ENCODE measurements at places on chromosomes 4 and X.

DNA sequence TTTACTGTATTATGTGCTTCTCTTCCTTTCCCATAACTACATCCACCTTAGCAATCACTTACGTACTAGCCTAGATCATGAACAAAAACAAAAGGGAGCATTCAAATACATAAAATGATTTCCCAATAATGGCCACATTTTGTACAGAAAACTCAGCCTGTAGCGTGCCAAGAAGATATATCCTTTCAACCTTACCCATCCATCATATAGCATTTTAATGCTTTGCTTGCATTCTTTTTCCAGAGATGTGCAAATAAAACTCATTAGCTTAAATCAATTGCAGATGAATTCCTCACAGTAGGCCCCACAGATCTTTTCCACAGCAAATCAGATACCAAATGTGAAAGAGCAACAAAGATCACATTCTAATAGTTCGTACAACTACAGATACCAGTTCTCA lies 20.8 kb downstream of the GRSF1 start:
- no peak for DNase-seq

GRCh38 chr4:28179126-28179525 lies 1318.5 kb downstream of the STIM2 start:
- no peak for DNase-seq

GRCh38 chr4:101355246-101355645 lies 7.9 kb upstream of the PPP3CA start:
- no peak for DNase-seq

GRCh38 chrX:99398545-99398944 lies 1011.5 kb downstream of the PCDH19 start:
- DNase-seq = no peak

- DNase-seq = no peak
Measured at GRCh38 chr4:162116095-162116779, 47.6 kb downstream of the FSTL5 start.

DNA sequence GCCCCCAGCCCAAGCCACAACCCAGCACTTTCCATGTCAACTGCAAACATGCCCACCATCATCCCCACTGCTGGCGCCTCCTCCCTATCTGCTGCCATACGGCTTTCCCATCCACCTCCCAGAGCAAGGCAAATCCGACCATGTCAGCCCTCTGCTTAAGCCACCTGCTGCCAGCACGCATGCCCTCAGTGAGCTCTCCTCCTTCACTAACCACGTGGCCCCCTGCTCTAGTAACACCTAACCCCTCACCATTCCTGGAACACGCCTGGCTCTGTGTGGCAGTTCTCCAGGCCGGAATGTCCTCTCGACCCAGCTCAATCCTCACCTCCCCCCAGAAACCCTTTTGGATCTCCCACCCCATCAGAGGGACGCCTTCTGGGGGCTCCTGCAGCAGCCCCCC lies 17.4 kb downstream of the BCAP31 start:
- DNase-seq = no peak

- no peak for DNase-seq
Measured at GRCh38 chr4:70577220-70577927, 14.7 kb upstream of the AMBN start.

DNA sequence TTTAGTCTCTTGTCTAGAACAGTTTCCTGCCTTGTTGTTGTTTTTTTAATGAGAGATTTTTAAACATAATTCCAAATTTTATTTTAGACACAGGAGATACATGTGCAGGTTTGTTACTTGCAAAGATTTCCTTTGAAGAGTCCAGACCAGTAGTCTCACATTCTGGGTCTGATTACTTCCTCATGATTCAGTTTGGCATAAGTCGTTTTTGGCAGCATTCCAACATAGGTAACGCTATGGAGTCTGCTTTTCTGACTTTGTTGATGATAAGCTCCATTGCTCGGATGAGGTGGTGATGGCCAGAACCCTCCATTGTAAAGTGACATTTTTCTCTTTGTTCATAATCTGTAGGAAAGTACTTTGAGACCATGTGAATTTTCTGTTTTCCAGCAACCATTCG lies 74.7 kb downstream of the CLCN4 start:
- no peak for DNase-seq

DNA sequence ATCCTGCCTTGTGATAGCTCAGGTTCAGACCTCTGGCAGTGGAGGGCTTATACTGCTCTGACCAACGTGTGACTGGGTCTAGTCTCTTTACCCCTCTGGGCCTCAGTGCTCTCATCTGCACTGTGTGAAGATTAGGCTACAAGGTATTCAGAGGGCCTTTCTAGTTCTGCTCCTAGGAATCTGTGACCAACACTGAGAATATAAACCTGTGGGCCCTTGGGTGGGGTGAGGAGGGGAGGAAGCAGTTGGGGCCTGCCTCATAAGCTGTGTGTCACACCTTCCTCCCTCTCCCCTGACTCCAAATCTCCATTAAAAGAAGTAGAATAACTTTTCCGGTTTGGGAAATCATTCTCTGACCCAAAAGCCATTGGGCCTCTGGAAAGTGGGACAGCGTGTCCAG lies 66.3 kb upstream of the MSN start:
- no peak for DNase-seq

DNA sequence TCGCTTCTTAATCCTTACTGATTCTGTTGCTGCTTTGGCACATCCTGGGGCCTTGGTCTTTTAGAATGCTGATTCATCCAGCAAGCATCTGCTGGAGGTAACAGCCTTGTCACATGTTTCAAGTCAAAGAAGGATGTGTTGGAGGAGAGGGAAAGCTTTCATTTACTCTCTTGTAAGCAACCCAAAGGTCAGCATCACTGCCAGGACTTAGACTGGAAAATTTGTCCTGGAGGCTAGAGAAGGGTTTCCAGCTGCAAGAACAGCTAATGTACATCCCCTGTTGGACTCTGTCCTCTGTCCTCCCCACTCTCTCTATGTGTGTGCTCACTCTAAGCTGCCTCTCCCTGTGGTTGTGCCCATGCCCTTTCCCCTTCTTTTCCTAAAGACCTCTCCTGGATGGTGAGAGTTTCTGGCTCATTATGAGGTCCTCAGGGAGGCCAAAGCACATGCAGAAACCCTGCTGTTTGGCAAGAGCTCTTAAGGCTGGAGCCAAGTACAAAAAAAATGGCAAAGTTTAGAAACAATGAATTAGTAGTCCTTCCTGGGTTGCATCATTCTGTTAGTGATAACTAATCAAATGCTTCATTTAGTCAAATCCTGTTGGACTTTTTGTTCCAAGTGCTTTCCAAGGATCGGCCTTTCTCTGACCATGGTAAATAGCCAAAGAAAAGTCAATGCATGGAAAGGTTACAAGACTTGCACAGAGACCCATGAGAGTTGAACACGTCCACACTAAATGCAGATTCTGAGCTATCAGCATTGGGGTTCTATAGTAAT lies 13.4 kb upstream of the SRPX start:
- no peak for DNase-seq

DNA sequence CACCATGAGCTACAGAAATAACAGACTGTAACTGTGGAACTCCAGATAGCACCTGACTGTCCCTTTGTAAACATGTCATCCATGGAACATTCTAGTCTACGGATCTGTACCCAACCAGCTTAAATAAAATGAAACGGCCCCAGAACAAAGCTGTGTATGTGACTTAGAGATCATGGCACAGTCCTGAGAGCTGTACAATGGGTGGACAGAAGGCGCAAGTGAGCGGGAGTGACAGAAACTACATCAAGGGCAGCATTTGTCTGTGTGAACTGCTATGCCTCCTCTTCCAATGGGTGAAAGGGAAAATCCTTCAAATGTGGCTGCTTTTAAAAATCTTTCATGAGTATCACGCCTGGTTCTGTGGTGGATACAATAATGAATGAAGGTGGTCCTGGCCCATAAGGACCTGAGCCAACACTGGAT lies 72.5 kb downstream of the FAT1 start:
- no peak for DNase-seq

DNA sequence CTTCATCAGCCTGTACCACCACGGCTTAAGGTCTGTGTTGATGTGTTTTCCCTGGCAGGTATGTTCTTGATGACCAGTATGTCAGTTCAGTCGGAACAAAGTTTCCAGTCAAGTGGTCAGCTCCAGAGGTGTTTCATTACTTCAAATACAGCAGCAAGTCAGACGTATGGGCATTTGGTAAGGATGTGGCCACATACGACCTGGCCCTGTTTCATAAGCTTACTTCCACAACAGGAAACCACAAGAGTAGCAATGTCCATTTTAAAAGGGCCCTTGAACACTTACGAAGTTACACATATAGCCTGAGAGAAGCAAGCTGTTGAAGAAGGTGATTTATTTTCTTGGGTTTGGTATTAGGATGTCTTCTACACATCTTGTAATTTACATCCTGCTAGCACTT lies 46.1 kb downstream of the BMX start:
- no peak for DNase-seq

- no peak for DNase-seq
Measured at GRCh38 chr4:117898496-117898895, 135.8 kb upstream of the NDST3 start.

GRCh38 chrX:155893521-155893920 lies 12.4 kb downstream of the VAMP7 start:
- no peak for DNase-seq

- DNase-seq = peak; percentile 7
Measured at GRCh38 chrX:68498044-68498507, 775 bp upstream of the YIPF6 start.

- no peak for DNase-seq
Measured at GRCh38 chr4:25271866-25272265, 38.0 kb downstream of the PI4K2B start.

- DNase-seq = no peak
Measured at GRCh38 chrX:24149351-24150050, at the start of gene ZFX. TSS of gene ZFX (plus strand) at chrX:24149729. CDS start at chrX:24172743, 23,014 bp downstream.

DNA sequence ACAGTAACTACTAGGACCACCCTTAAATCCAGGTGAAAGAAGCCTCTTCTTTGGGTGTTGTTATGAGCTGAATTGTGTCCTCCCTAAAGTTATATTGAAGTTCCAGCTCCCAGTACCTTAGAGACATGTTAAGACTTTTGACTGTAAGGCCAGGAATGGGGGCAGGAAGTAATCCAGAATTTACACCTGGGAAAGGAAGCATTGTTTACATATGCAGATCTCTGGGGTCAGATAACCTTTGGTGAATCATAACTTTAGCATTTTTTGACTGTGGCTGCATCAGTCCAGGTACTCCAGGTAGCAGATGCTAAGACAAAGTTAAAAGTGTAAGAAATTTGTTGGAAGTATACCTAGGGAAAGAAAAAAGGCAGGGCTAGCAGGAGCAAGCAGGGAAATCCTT lies 104.9 kb upstream of the CENPE start:
- no peak for DNase-seq

- DNase-seq = no peak
Measured at GRCh38 chr4:158811704-158812103, 42.9 kb downstream of the FNIP2 start.

GRCh38 chr4:139567159-139567870 lies 11.3 kb upstream of the SETD7 start:
- no peak for DNase-seq

GRCh38 chr4:153141238-153141637 lies 63.0 kb upstream of the TRIM2 start:
- DNase-seq = no peak

GRCh38 chrX:28177202-28177601 lies 196.0 kb upstream of the DCAF8L1 start:
- DNase-seq = no peak

All from kidney glomerular epithelial cell (primary cell).